ENCODE measurements at places on chromosomes 6 and 20.
A peak's percentile ranks its signal among the peaks of the same experiment; 100 is the strongest.

- DNase-seq, result no peak
Observed at GRCh38 chr6:45605971-45606370, 228.2 kb upstream of the SUPT3H start.

DNA sequence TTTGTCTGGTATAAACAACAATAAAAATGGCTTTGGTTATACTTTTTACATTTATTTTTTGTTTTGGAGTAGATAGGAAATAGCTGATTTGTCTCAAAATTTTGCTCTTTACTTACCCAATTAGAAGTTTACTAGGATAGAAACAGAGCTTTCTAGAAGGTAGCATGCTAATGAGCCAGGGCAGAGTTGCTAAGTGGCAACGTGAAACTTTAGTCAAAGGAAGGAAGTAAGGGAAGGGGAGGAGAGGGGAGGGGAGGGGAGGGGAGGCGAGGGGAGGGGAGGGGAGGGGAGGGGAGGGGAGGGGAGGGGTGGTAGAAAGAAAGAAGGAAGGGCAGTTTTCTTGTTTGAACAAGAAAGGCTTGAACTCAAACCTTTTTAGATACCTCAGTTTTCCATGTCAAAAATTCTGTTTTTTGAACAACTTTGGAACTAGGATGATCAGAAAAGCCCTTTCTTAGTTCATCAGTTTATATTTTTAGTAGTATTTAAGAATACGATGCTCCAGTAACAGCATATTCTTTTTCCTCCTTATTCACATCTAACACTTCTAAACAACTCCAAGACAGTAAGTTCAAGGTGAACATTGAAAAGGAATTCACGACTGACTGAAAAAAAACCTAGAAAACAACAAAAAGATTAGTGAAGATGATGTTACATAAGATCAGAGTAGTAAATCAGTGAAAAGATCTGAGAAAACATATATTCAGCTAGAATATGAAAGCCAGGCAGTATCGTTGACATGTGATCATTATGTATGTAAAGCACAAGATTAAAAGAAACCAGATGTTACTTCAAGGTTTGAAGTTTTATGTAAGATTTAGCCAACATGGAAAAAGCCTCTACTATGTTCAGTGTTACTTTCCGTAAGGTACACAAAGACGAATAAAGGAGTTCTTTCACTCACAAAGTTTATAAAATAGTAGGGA lies 263.4 kb downstream of the ARHGAP18 start:
- DNase-seq, result no peak

GRCh38 chr20:25006431-25007167 lies 14.0 kb upstream of the APMAP start:
- DNase-seq, result no peak

GRCh38 chr20:5448449-5449118 lies 131.8 kb upstream of the PROKR2 start:
- peak; percentile 62 for DNase-seq

DNA sequence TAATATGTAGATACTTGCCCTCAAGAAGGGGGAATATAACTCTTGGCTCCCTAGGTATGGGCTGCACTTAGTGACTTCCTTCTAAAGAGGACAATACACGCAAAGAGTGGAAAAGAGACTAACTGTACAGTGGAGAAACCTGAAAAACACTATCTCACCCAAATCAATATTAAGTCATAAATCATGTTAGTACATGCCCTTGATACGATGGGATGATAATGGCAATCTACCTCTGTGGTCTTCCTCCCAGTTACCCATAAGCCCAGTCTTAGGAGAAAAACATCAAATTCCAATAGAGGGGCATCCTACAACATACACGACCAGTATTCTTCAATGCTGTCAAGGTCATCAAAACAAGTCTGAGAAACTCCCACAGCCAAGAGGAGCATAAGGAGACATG lies 1.3 kb downstream of the TRIM26 start:
- DNase-seq, result no peak

GRCh38 chr6:32406857-32407256 lies at the start of gene BTNL2:
TSS of gene BTNL2 (minus strand) at chr6:32407181. CDS start at chr6:32407123, 58 bp downstream.
- DNase-seq, result no peak

DNA sequence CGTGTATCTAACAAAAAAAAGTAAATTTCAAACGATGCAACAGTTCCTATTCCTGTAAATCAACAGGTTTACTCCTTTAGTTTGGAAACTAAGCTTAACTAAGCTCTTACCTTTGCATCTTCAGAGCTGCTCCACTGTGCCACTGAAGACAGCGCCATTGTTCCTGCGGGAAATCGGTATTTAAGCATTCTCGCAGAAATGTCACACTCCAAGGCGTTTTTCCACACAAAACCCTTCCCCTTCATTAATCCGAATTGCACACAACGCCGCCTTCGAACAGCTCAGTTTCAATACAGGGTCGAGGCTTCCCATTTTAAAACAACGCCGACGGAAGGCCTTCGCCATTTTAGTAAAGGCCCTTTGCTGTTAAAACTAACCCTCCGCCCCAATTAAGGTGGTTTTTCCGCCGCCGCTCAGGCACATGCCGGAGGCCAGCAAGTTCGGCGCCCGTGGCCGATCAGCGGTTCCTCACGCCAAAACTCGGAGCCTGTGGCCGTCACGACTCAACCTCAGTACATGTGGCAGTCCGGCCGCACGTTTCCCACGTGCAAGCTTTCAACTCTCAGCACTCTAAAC lies 35.4 kb upstream of the SYNCRIP start:
- DNase-seq, result peak; percentile 68
